ENCODE measurements at places on chromosomes 11 and 22.

DNA sequence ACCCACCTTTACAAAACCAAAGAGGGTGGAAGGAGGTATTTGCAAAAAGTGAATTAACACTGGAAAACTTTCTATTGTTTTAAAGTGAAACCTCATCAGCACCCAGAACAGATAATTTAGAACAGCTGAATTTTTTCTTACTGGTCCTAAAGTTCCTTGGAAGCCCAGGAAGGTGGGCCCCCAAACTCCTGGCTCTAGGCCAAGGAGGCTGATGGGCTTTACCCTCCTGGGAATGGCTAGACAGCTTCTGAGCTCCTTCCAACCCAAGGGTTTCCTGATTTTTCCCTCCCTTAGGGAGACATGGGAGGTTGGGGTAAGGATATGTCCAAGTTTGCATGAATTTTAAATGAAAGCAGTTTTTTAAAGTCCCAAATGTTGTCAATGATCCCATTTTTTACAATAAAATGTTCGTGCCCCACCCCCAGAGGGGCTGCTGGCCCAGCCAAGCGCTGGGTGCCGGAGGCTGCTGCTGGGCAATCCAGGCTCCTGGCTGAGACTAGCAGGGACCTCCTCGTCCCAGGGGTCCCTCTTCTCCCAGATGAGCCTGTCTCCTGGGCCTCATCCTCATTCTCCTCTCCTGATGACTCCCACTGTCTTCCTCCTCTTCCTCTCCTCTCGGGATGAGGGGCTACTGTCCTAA is 28.4 kb downstream of the RELT start:
- DNase-seq = no peak

DNA sequence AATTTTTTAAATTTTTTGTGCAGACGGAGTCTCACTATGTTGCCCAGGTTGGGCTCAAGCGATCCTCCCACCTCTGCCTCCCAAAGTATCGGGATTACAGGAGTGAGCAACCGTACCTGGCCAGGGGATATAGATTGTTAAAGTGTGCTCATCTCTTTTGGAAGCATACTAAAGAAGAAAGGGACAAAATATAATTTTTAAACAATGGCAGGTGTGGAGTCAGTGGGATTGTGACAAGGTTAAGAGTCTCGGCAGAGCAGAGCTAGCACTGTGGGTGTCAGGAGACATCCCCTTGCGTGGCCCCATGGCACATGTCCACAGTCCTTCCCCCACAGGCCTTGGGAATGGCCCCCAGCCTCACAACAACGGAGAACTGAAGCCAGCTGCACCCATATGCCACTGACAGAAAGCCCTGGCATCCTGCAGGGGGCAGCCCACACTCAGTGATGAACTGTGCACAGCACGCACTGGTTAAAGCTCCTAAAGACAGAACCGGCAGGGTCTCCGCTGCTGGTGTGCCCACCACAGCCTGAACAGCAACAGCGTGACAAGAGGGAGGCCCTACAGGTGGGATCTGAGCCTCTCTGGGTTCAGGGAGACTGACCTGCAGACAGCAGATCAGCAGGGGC is 29.9 kb downstream of the SERPIND1 start:
- DNase-seq = peak; percentile 23

DNA sequence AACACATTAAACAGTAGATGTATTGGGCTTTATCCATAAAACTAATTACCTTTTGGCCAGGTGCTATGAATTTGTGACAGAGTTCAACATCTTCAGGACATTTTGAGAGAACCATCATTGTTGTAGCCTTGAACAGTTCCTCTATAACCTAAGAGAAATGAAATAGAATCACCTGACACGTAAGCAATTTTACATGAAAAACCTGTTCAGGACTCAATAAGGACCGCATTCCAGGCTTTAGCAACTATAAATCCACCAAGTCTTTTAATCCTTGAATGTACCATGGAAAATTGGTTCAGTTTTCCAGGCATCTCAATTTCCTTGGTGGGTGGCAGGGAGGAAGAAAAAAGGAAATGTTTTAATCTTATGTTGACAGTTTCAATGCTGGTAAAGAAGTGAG is 60.9 kb upstream of the GAB2 start:
- DNase-seq = no peak

DNA sequence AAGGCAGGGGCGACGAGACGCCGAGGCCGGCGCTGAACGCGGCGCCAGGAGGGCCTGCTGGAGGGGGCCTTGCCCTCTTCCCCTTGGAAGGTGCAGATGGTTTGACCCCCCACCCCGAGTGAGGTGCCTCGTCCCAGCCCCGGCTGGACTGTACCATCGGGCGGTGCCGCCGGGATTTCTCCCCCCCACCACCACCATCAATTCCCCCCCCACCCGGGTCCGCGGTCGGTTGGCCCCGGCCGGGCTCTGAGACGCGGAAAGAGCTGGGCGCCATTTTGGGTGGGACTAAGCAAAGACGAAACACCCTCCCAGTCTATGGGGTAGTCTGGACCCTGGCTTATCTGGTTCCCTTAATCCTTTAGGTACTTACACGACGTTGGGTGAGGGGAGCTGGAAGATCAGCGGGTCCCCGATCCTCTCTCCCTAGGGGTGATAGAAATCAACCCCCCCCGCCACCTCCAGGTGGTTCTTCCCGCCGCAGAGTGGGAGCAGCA is at the start of gene PRDM10:
Gene PRDM10, minus strand, starts transcription at position 484 of the 494 bp plus-strand sequence. CDS start 41,871 bp downstream, outside the sequence.
- DNase-seq = peak; percentile 84

GRCh38 chr11:130769782-130770535 is 146.3 kb downstream of the SNX19 start:
- DNase-seq = no peak

- no peak for DNase-seq
Measured at GRCh38 chr22:32600147-32600546, 125.5 kb downstream of the FBXO7 start.

- no peak for DNase-seq
Measured at GRCh38 chr11:32088117-32088941, 2.5 kb upstream of the RCN1 start.

DNA sequence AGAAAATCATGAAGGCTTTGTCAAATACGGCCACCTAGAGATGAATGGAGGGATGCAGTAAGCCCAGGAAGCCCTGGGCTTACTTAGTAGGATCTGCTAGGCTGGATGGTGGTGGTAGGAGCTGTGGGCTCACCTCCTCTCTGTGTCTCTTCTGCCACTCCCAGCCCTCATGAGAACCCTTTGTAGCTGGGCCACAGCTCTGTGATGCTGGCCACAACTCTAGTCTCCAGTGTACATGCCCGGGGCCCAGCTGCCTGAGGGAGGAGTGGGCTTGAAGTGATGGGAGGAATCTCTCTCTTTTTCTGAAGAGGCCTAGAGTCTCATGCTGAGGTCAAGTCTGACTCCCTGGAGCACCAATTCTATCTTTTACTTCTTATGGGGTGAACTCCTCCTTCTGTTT is 32.4 kb upstream of the SYT13 start:
- DNase-seq = no peak

DNA sequence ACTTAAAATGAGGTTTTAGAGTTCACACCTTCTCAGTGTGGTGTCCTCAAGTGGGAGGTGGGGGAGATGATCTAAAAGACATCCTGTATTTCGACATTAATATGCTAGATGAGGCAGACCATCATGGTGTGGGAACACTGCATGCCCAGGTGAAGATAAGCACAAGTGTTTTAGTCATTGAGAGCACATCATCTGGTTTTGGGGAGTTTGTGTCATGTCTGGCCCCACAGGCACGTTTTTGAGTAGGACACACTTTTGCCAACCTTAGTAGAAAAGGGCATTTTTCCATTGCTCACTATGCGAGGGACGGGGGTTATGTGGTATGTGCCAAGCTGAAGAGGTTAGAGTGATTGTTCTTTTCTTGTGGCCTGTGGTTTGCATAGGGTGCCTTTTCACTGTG is 189.3 kb downstream of the DBX1 start:
- DNase-seq = peak; percentile 10

DNA sequence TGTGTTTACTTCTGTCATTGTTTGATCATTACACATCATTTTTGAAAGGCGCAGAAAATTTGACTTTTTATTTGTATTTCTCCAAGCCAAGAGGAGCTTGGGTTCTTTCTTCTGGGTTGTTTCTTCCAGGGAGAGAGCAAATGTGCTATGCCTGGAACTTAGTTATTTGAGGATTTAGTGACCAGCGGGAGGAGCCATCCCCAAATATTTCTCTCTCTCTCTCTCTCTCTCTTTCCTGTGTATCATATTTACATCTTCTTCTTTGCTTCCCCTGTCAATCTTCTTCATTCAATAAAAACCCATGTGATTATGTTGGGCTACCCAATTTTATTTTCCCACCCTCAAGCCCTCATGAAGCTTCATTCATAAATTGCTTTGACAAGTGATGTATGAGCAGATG is 534.5 kb downstream of the LRRC4C start:
- DNase-seq = no peak

DNA sequence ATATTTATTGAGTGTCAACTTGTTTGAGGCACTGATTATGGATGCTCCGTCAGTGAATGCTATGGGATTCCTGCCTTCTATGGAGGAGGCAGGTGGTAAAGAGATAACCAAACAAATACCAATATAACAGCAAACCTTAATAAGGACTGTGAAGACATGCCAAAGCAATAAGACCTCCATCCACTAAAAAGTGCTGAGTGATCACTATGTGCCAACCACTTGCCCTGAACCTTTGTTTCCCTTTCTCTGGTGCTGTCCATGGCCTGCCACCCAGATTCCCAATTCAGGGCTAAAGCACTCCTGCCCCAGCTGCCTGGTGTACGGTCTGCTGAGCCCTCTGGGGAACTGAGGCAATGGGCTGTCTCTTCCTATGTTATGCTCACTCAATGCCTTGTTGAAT is 1074.9 kb downstream of the OPCML start:
- DNase-seq = no peak

- DNase-seq = no peak
Measured at GRCh38 chr11:1598816-1599215, 722 bp upstream of the KRTAP5-2 start.

GRCh38 chr22:42171417-42171816 is 40.8 kb upstream of the CYP2D6 start:
- DNase-seq = no peak

- DNase-seq = no peak
Measured at GRCh38 chr11:101127197-101127698, 2.4 kb downstream of the PGR start.

GRCh38 chr11:110712659-110713448 is 617 bp upstream of the ARHGAP20 start:
- no peak for DNase-seq

DNA sequence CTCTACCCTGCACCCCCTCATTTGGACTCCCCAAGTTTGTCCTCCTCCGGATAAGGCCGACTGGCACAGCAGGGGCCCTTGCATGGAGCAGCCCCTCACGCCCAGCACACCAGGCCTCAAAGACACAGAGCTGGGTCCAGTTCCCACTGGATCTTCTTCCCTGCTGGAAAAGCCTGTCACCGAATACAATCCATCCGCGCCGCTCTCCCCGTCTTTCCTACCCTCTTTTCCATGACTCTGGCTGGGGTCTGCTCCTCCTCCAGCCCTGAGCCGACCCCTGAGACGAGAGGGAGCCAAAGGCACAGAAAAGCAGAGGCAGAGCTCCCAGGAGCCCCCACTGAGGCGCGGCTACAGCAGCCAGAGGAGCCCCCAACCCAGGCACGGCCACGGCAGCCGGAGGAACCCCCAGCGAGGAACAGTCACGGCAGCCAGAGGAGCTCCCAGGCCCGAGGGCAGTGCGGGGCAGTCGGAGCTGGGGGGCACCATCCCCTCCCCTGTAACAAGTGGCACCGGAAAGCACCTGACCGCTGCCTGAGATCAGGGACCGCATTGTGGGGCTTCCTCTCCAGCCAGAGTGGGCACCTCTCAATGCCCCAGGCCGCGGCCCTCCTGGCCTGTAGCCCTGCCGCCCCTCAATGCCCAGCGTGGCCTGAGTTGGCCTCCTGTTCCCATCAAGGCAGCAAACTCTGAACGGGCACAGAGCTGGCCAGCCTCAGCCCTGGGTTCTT is 12.0 kb downstream of the ALG12 start:
- DNase-seq = no peak

GRCh38 chr11:109770323-109770722 is 322.9 kb upstream of the ZC3H12C start:
- no peak for DNase-seq

DNA sequence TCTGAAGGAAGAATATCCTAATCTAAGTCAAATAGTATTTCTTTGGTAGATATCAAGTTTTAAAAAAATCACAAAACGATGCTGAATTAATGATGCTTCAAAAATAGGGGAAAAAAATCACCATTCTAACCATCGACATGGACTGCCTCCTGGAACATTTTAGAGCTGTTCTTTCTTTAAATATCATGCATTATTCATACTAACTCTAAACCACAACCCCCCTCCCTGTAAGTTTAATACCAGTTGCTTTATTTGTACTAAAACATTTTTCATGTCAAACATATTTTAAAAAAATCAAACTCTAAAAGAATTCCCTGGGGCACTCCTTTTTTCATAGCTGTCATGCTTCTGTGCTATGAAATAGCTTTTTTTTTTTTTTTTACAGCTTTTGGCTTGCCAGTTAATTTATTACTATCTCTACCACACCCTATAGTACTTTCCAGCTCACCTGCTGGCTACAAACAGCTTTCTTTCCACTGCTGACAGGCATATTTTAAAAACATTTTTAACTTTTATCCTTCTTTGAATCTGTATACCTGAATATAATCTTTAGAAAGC is 256.9 kb downstream of the SOX6 start:
- DNase-seq = no peak

- DNase-seq = no peak
Measured at GRCh38 chr11:82183346-82183745, 550.3 kb downstream of the FAM181B start.

- no peak for DNase-seq
Measured at GRCh38 chr11:69200331-69201065, 44.8 kb downstream of the SMIM38 start.

- DNase-seq = no peak
Measured at GRCh38 chr11:111941963-111942362, 4.8 kb downstream of the DIXDC1 start.

DNA sequence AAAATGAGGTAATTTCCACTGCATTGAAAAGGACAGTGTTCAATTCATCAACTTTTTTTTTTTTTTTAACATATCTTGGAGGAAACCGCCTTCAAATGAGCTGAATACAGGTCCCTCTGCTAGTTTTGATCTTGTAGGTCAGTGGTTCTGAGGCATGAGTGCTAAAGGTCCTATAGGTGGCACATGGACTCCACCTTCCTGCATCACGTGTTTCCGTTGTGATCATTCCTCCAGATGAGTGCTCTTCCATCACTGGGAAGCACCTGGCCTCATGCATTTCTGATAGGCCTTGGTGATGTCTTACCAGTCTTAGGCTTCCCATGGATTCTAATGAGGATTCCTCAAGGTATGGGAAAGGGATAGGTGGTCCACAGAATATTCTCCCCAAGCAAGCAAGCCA is 37.8 kb downstream of the FDX1 start:
- DNase-seq = no peak

Measured in activated T-cell treated with anti-CD3 and anti-CD28 coated beads for 48 hours (primary cell).